ENCODE measurements at places on chromosomes 5 and 9. TPM values are rescaled to one million over a fixed set of nuclear protein-coding genes. Genes with fewer than 3 reads are reported as not detected.

DNA sequence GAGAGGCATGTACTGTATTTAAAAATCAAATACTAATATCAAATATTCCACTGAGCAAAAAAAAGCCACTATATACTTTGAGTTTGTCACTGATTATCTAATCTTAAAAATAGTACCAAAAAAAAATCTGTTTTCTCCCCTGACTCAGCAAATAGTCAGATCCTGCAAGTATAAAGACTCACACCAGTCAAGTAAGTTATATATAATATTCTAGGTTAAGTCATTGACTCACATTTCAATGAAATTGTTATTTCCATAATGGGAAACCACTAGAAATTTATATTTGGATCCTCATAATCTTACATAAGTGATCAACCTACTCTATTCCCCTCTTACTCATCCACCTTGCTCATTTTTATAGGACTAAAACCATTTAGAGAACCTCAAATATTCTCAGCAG, 447.2 kb upstream of the MEF2C start:
- no peak for DNase-seq

- no peak for DNase-seq
These were observed 29.0 kb upstream of the FCN1 start for GRCh38 chr9:134946663-134947062.

GRCh38 chr9:8679371-8679822, 879.8 kb upstream of the DMAC1 start:
- no peak for DNase-seq

GRCh38 chr9:129284607-129285291, 106.7 kb upstream of the IER5L start:
- DNase-seq, result peak; percentile 34

DNA sequence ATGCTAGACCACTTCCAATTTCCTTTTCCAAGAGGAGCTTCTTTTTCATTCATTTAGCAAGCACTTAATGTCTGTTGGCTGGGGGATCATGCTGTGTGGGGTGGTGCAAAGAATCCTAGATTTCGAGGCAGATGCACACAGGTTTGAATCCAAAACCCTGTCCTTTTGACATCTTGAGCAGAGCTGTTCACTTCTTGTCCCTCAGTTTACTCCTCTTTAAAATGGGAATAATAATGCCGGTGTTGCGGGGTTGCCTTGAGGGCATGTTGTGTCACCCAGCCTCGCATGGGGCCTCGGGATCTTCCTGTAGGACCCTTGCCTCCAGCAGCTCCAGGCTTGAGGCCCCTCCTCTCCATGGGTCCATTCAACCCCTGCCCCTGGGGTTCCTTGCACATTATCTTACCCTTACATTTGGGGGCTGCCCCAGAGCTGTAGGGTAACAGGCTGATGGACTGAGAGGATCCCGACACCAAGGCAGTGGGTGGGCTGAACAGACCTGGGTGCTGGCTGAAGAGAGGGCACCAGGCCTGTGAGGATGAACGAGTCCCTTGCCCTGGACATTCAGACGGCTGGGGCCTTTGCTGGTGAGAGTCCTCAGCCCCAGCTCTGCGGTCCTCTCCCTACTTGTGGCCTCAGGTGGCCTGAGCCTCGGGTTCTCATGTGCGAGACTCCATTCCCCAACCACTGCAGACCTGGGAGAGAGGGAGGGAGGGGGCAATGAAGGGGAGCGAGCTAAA, 145.8 kb downstream of the BARX1 start:
- DNase-seq, result no peak

DNA sequence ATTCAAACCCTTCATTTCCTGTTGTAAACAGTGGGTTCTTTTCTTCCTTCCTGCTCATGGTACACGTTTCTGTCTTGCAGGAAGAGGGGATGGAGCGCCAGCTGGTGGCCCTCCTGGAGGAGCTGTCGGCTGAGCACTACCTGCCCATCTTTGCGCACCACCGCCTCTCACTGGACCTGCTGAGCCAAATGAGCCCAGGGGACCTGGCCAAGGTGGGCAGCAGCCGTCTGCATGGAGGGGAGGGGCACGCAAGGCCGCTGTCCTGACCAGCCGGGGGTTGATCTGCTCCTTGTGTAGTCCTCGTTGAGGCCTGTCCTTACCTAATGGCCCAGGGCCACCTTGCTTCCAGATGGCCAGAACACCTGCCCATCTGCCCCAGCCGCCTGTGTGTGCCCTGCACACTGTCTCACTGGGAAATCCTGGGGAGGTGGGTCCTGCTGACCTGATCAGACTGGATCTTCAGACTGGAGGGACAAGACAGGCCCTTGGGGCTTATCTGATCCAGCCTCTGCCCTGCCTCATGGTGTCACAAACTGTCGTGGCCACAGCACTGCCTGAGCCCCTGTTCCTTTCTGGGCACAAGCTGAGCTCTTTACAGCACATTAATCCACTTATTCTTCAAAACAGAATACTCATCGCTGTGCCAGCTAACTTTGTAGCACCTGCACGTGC, 44.7 kb downstream of the LRSAM1 start:
- DNase-seq, result no peak

GRCh38 chr9:121946465-121946864, 146.6 kb downstream of the TTLL11 start:
- no peak for DNase-seq

- no peak for DNase-seq
These were observed 31.1 kb upstream of the IQGAP2 start for GRCh38 chr5:76371960-76372322.

Gene DENND4C
- total RNA-seq, result 110 TPM

Gene EQTN
- total RNA-seq, result 0.44 TPM

GRCh38 chr9:131019388-131020239, 10.6 kb downstream of the LAMC3 start:
- DNase-seq, result peak; percentile 81

- no peak for DNase-seq
These were observed 47.6 kb downstream of the ZDHHC21 start for GRCh38 chr9:14645648-14646047.

Data from ureter (tissue), 1 donor.